GM23338 (cell line): ENCODE measurements at places on chromosomes 5 and 9. TPM values are rescaled to one million over a fixed set of nuclear protein-coding genes. Genes with fewer than 3 reads are reported as not detected.

DNA sequence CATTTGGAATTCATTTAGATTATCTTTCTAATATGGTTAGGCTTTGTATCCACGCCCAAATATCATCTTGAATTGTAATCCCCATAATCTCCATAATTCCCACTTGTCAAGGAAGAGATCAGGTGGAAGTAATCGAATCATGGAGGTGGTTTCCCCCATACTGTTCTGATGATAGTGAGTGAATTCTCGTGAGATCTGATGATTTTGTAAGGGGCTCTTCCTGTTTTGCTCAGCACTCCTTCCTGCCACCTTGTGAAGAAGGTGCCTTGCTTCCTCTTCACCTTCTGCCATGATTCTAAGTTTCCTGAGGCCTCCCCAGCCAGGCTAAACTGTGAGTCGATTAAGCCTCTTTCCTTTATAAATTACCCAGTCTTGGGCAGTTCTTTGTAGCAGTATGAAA, 527.5 kb upstream of the ARRDC3 start:
- DNase-seq: no peak

GRCh38 chr9:37621273-37622121, 29.1 kb upstream of the TOMM5 start:
- no peak for DNase-seq

DNA sequence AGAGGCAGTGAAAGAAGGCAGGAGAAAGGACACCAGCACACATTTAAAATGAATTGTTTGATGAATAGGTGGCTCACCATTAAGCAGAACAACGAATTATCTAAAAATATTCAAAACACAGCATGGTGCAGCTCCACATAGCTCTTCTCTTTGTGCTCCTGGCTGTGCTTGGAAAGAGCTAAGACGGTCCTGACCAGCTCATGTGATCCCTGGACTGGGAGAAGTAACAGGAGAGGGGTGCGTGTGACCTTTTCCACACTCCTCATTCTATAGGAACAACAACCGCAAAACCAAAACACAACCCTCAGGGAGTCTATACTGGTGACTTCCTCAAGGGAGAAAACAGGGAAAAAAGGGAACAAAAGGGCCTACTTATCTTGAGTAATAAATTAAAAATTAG, 140.5 kb downstream of the DIRAS2 start:
- peak; percentile 12 for DNase-seq

DNA sequence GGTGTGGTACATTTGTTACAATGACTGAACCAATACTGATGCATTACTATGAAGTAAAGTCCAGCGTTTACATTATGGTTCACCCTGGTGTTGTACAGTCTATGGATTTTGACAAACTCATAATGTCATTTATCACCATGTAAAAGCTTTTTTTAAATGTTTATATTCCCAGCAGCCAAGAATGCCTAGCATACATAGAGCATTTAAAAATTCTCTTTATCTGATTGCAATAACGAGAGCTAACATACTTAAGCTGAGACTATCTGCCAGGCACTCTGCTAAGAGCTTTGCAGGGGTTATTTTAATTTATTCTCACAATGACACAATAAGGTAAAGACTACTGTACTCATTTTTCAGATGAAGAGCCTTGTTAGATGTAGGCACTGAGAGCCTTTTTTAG, 24.1 kb downstream of the PRDM6 start:
- no peak for DNase-seq

- DNase-seq: no peak
These were observed 43.8 kb downstream of the WHRN start for GRCh38 chr9:114461468-114461867.

- no peak for DNase-seq
These were observed 16.6 kb downstream of the GGTA1 start for GRCh38 chr9:121483049-121483448.

DNA sequence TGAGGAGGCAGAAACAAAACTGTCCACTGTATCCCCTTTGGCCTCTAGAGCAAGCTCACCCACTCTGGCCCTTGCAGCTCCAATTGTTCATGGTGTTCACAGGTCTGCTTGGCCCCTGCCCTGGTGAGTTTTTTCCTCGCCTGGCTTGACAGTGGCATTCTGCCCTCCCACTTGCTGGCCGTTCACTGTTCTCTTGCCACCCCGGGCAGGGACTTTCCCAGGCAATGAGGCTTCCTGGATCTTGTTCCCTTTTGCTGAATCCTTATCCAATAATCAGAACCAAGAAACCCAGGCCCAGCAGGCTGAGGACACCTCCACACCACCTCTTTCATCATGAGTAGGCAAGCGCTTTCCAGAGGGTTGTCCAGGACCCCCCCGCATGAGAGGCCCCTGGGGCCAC, 31.2 kb downstream of the ZNF618 start:
- no peak for DNase-seq

DNA sequence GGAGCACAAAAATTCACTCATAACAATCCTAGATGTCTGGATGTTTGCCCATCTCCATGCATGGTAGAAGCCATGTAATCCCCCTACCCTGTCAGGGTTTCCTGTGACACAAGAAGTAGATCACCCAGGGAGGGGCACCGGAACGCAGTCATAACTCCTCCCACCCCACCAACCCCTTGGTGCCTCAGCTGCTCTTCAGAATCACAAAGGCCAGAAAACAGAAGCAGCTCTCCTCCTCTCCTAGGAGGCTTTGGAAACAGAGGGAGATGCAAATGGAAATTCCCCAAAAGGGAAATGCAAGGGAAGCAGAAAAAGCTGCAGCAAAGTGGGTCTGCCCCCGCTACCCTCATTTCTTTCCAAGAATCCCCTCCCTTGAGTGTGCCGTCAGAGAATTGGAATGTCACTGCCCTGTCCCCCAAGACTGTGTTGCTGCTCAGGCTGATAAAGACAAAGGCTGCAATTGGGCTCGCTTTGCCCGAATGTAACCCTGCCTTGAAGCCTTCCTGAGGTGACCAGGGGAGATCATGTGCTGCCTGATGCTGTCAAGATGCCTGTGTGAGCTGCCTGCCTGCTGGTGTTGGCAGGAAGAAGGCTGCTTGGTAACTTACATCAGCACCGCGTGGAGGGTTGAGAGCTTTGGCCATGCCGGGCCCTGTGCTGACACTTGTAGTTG, 65.5 kb upstream of the ABCA1 start:
- peak; percentile 95 for DNase-seq

DNA sequence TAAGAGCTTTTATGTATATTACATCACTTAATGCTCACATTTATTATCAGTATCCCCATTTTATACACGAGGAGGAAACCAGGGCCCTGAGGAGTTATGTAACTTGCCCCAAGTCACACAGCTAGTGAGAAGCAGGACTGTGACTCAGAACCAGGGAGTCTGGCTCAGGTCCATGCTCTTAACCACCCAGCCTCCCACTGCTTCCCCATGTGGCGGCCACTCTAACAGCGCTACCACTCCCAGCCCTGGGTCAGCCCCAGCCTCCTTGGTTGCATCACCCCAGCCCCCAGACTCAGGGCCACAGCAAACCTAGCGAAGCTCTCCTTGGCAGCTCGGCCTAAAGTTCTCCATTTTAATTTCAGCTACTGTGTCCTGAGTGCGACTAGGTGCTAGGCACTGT, 159.1 kb downstream of the PAX5 start:
- DNase-seq: no peak

GRCh38 chr5:19125956-19126713, 861.9 kb downstream of the CDH18 start:
- DNase-seq: no peak

GRCh38 chr9:6915635-6916034, 157.9 kb downstream of the KDM4C start:
- peak; percentile 27 for DNase-seq

DNA sequence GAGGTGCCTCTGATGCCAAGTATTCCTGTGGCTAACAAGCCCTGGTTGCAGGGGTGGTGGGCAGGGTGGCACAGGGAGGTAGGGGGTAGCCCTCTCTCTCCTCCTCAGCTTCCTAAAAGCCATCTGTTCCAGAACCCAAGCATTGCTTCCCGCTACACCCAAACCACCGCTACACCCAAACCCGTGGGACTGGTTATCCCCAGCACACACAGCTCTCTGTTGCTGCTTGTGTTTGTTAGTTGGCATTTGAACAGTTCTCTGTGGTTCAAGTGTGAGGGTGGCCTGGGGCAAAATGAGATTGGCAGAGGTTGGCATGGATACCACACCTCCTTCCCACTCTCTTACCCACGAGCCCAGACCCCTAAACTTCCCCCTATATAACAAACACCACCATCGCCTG, 40.4 kb downstream of the SPARC start:
- DNase-seq: no peak

GRCh38 chr9:136599811-136600660, 54.2 kb upstream of the NOTCH1 start:
- DNase-seq: no peak

GRCh38 chr5:139138109-139138508, 60.1 kb downstream of the SIL1 start:
- DNase-seq: no peak

- no peak for DNase-seq
These were observed 231.5 kb downstream of the CYLC2 start for GRCh38 chr9:103226647-103227013.

GRCh38 chr5:113124914-113125313, 148.3 kb downstream of the DCP2 start:
- no peak for DNase-seq

GRCh38 chr5:12566441-12566840, 662.2 kb upstream of the CTNND2 start:
- DNase-seq: no peak

GRCh38 chr9:120696551-120697230, 17.6 kb downstream of the MEGF9 start:
- DNase-seq: no peak

- DNase-seq: no peak
These were observed 62.8 kb upstream of the SUB1 start for GRCh38 chr5:32522429-32523143.

- DNase-seq: no peak
These were observed 10.3 kb upstream of the LAMC3 start for GRCh38 chr9:130998597-130999244.

DNA sequence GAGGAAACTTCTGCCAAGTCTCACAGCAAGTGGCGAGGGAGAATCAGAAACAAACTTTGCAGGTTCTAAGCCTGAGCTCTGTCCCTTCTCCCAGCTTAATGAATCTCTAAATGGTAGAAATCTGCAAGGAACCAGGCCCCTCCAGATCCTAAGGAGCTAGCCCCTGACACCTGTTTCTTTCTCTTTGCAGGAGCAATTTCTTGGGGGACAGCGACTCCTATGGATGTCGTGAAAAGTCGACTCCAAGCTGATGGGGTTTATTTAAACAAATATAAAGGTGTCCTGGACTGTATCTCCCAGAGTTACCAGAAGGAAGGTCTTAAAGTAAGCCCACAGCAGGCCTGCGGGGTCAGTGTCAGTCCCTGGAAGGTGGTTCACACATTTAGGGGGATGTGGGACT, 21.8 kb downstream of the IL9 start:
- DNase-seq: peak; percentile 23

DNA sequence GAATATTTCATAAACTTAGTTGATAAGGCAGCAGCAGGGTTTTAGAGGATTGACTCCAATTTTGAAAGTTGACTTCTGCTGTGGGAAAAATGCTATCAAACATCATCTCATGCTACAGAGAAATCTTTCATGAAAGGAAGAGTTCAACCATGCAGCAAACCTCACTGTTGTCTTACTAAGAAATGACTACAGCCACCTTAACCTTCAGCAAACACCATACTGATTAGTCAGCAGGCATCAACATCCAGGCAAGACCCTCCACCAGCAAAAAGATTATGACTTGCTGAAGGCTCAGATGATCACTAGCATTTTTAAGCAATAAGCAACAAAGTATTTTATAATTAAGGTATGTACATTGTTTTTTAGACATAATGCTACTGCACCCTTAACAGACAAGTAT, 7.6 kb downstream of the TMEM174 start:
- no peak for DNase-seq

Gene OTP
- not detected in 2 replicates for total RNA-seq

Gene PDE4D
- 3.3 and 4.7 TPM in 2 replicates for total RNA-seq

Gene EIF4E1B
- total RNA-seq: 0.17 TPM in 1 of 2 replicates, not detected in the other

Gene HTR4
- total RNA-seq: 0.10 TPM in 1 of 2 replicates, not detected in the other

Gene DMRT2
- total RNA-seq: not detected in 2 replicates

Gene CACNA1B
- 8.0 and 10.4 TPM in 2 replicates for total RNA-seq

Gene SPINK7
- not detected in 2 replicates for total RNA-seq

Gene NDUFS6
- 82.1 and 94.8 TPM in 2 replicates for total RNA-seq

Gene FCN2
- total RNA-seq: not detected in 2 replicates

Gene C9orf50
- total RNA-seq: not detected in 2 replicates

Gene SLC34A1
- total RNA-seq: 0.31 TPM in 1 of 2 replicates, not detected in the other

Gene PDCD1LG2
- total RNA-seq: not detected in 2 replicates

Gene APBA1
- total RNA-seq: 0.58 and 1.0 TPM in 2 replicates

Gene SPINK6
- not detected in 2 replicates for total RNA-seq

Gene DBN1
- 242 and 290 TPM in 2 replicates for total RNA-seq

Gene OCLN
- 61.6 and 79.7 TPM in 2 replicates for total RNA-seq

Gene ZNF484
- total RNA-seq: 17.1 and 19.4 TPM in 2 replicates
